CD4-positive, CD25-positive, alpha-beta regulatory T cell (primary cell): ENCODE measurements at places on chromosomes 16 and 17. TPM values are rescaled to one million over a fixed set of nuclear protein-coding genes. Genes with fewer than 3 reads are reported as not detected.

DNA sequence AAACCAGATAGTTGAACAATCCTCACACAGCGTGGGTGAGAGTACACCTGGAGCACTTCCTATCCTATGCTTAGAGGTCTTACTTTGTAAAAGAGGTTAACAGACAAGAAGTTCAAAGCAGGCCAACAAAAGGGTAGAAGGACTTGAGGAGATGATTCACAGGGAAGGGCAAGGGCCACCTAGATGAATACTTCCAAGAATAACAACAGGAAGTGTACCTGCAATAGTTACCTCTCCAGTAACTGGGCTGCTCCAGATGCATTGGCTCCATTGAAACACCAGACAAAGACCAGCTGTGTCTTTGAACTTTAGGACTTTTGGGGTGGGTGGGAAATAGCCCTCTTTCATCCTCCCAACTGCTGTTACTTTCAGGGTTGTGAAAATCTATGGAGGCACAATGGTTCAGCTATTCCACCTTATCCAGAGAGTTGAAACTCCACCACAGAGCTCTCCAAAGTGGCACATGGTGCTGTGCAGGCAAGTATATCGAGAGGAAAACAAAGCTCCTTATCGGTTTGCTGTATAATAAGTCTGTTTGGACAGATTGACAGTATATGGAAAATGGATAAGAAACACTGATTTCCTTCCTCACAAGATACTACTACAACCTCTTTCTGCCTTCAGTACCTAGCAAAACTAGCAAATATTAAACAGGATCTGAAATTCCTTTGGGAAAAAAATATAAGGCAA is 22.7 kb downstream of the RNF43 start:
- H3K4me3 ChIP-seq: no peak overlapping the region
- DNase-seq: no peak
- H3K27ac ChIP-seq: no peak overlapping the region
- no peaks in the 10 kb centered on the region for H3K36me3 ChIP-seq
- H3K27me3 ChIP-seq: no peaks in the 10 kb centered on the region

DNA sequence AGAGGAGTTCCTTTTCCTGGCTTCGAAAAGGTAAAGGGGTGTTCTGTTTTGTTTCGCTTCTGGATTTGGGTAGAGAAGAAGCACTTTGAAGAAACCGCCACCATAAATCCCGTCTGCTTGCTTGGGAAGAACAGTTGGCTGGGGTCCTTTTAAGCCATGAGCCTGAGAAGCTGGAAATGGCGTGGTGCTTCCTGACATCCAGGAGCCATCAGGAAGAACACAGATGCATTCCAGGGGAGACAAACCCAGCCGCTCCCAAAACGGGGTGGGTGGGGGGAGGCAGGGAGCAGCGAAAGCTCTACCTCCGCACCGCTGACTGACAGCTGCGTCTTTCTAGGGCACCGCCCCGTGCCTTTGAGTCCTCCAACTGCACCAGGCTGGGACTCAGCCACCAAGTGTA is 91.6 kb downstream of the ZDHHC7 start:
- no peak overlapping the region for H3K27ac ChIP-seq
- no peaks in the 10 kb centered on the region for H3K36me3 ChIP-seq
- no peak overlapping the region for H3K4me3 ChIP-seq
- DNase-seq: no peak
- H3K27me3 ChIP-seq: no peaks in the 10 kb centered on the region

GRCh38 chr17:77391668-77392375 is 251.1 kb downstream of the SEC14L1 start:
- no peaks in the 10 kb centered on the region for H3K36me3 ChIP-seq
- H3K27me3 ChIP-seq: no peaks in the 10 kb centered on the region
- H3K4me1 ChIP-seq: peaks cover 64% of the 10 kb centered on the region
- peak overlapping the region; percentile 18 for H3K27ac ChIP-seq

CCDC40 gene
- 0.32 TPM for total RNA-seq

CHTF8 gene
- 79.4 TPM for total RNA-seq

GRCh38 chr17:77300016-77300686 is 159.4 kb downstream of the SEC14L1 start:
- no peaks in the 10 kb centered on the region for H3K27me3 ChIP-seq
- H3K4me1 ChIP-seq: no peaks in the 10 kb centered on the region
- no peaks in the 10 kb centered on the region for H3K36me3 ChIP-seq

ODF4 gene
- not detected for total RNA-seq

CD300E gene
- not detected for total RNA-seq

- no peaks in the 10 kb centered on the region for H3K4me1 ChIP-seq
- no peak for DNase-seq
- no peaks in the 10 kb centered on the region for H3K27me3 ChIP-seq
- no peak overlapping the region for H3K4me3 ChIP-seq
- H3K27ac ChIP-seq: no peak overlapping the region
Observed at GRCh38 chr16:54817432-54817831, 113.2 kb upstream of the IRX5 start.

DNA sequence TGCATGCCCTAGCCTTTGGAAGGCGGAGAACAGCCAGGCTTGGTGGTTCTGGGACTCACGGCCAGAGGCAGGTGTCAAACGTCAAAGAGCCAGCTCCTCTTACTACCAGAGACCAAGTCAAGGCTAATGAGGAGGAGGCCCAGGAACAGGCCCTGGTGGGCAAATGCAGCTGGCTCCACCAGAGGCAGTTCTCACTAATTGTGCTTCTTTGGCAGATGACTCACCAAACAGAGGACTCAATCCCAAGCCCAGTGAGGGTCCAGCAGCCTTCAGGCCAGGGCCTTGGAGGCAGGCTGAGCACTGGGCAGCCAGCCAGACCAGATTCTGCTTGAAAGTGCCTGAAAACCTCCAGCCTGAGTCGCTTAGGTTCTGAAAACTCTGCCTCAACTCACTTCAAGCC is 336.5 kb upstream of the CDH5 start:
- no peak for DNase-seq
- no peak overlapping the region for H3K4me3 ChIP-seq
- H3K4me1 ChIP-seq: no peaks in the 10 kb centered on the region

NOTUM gene
- not detected for total RNA-seq

DNA sequence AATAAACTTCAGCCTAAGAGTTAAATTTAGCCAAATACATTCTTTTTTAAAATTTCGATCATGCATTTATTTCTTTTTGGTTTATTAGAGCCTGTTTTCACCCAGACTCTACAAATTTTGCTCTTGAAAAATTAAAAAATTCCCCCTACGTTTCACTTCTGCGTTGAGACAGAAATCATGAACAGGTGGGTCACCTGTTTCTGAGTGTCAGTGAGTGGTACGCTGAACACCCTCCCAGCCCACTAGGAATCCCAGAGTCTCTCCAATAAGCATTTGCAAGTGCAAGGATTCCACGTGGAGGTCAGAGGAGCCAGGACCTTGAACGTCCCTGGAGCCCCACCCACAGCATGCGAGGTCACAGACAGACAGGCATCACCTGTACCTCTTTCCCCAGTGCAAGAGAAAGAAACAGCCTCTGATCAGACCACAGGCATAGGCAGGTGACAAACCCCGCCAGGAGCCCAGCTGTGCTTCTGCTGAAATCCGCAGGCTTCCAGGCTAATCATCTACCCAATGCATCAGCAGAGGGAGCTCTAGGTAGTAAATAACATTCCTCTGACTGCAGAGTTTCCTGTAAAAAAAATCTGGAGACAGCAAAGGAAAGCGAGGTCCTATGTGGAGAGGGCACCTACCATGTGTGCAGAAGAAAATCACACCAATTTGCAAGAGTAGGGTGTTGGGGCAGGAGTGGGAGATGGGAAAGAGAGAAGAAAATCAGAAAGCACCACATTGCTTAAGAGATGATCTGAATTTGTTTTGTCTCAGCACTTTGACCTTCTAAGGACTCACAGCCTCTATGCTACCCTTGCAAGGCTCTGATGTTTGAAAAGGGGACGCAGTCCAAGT is 5.9 kb upstream of the XYLT1 start:
- peak; percentile 62 for DNase-seq
- no peaks in the 10 kb centered on the region for H3K4me1 ChIP-seq
- H3K4me3 ChIP-seq: no peak overlapping the region

DNA sequence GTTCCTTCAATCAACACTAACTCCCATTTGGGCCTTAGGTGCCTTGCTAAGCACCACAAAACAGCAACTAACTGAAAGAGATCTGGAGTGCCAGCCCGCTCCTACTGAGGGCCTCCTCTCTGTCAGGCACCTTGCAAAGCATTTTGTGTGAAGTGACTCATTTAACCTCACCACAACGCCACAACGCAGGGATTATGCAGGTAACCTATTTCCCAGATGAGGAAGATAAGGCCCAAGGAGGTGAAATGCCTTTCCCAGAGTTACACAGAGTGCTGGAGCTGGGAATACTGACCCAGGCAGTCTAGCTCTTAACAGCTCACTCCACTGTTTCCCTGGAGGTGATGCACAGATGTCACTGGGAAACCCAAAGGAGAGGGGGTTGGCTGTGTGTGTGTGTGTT is 32.8 kb downstream of the DRC3 start:
- DNase-seq: no peak
- H3K27me3 ChIP-seq: no peaks in the 10 kb centered on the region
- no peaks in the 10 kb centered on the region for H3K36me3 ChIP-seq
- no peaks in the 10 kb centered on the region for H3K4me1 ChIP-seq

DNA sequence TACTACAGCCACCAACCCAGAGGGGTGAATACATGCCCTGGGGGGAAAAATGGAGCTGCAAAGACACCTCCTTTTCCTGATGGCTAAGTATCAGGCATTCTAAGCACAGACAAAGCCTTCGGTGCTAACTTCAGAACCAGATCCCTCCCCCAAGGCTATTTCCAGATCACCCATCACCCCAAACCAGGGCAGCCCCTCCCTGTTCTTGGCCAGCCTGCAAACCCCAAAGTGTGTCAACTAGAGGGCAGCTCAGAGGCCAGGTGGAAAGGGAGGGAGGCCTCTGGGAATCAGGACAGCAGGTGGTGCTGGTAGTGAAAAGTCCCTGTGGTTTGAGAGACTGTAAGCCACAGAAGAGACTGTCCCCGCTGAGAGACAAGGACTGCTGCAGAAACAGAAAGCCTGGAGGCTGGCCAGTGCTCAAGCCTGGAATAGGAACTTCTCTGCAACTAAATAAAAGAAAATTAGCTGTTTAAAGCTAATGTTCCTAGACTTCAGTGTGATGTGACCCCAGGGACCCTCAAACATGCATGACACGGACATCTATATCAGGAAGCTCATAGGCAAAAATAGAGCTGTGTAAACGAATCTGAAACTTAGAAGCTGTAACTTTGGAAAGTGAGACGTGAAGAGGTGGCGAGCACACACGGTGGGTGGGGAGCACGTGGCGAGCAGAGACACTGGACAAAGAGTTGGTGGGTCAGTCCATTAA is 9.1 kb downstream of the TUBG1 start:
- H3K27ac ChIP-seq: no peak overlapping the region
- no peak for DNase-seq
- no peak overlapping the region for H3K4me3 ChIP-seq
- H3K4me1 ChIP-seq: no peaks in the 10 kb centered on the region

HOXB3 gene
- 8.1 TPM for total RNA-seq

DNA sequence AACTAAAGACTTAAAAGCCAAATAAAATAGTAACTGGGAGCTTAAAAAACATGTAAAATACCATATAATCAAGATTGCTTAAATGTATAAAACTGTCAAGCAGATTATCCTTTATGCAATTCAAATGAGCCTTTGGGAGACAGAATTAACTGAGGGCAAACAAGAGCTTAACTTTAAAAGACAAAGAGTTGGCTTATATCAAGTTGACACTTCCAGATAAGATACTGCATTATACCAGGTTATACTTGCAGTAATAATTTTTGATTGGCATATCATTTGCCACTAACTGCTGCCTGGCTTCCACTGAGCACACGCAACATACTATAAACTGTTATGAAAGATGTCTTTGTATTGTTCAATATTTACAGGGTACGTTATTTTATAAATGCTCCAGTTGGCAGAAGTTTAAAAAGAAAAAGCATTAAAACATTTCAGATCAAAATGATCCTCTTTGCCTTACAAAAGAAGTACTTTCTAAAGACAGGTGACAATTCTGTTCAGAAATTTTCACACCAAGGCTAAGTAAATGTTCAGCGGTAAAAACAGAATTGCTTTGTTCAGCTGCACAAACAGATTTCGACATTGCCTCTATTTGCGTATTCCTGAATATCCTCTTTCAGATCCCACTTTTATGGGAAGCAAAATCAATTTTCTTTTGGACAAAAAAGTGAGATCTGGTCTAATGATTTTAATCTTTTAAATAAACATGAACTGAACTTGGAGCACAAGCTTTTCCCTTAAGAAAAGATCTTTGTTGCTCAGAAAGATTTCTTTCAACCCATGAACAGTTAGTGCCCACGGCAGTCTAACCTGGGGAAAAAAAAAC is 50.7 kb downstream of the TOX3 start:
- H3K27me3 ChIP-seq: no peaks in the 10 kb centered on the region
- no peak overlapping the region for H3K27ac ChIP-seq
- no peaks in the 10 kb centered on the region for H3K4me1 ChIP-seq
- H3K4me3 ChIP-seq: no peak overlapping the region
- DNase-seq: no peak

DNA sequence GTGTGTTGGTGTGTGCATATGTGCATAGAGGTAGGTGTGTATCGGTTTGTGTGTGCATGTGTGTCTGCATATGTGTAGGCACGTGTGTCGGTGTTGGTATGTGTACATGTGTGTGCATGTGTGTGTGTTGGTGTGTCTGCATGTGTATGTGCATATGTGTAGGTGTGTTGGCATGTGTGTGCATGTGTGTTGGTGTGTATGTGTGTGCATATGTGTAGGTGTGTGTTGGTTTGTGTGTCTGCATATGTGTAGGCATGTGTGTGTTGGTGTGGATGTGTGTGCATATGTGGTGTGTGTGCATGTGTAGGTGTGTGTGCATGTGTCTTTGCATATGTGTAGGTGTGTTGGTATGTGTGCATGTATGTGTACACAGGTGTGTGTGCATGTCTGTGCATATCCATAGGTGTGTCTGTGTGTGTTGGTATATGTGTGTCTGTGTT is 3.9 kb upstream of the AATK start:
- H3K36me3 ChIP-seq: no peaks in the 10 kb centered on the region
- no peak for DNase-seq
- no peak overlapping the region for H3K27ac ChIP-seq

DNA sequence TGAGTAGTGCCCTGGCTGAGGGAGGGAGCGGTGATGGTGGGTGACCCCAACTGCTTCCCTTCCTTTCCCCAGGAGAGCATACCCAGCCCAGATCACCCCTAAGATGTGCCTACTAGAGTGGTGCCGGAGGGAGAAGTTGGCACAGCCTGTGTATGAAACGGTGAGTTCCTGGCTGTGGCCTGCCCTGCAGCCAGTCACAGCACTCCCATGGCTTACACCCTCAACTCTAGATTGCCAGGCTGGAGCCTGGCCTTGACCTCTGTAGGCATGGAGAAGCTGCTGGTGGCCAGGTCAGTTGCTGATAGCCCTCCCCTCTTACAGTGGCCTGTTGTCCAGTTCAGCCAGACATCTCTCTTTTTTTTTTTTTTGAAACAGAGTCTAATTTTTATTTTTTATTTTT is 8.6 kb upstream of the NFATC3 start:
- peak overlapping the region; percentile 43 for H3K27ac ChIP-seq
- DNase-seq: no peak
- H3K4me1 ChIP-seq: peaks cover 82% of the 10 kb centered on the region
- H3K36me3 ChIP-seq: peaks cover 2% of the 10 kb centered on the region
